ENCODE measurements at places on chromosomes 6 and 20. TPM values are rescaled to one million over a fixed set of nuclear protein-coding genes. Genes with fewer than 3 reads are reported as not detected.

GRCh38 chr20:1391640-1392442 is 1.0 kb downstream of the FKBP1A start:
- no peak for DNase-seq

GRCh38 chr20:45325371-45325770 is 17.3 kb upstream of the MATN4 start:
- DNase-seq: no peak

DNAH8 gene
- 0.12 TPM for total RNA-seq

TMC2 gene
- not detected for total RNA-seq

CEP85L gene
- total RNA-seq: 8.8 TPM
